ENCODE measurements at places on chromosomes 5 and 9.

DNA sequence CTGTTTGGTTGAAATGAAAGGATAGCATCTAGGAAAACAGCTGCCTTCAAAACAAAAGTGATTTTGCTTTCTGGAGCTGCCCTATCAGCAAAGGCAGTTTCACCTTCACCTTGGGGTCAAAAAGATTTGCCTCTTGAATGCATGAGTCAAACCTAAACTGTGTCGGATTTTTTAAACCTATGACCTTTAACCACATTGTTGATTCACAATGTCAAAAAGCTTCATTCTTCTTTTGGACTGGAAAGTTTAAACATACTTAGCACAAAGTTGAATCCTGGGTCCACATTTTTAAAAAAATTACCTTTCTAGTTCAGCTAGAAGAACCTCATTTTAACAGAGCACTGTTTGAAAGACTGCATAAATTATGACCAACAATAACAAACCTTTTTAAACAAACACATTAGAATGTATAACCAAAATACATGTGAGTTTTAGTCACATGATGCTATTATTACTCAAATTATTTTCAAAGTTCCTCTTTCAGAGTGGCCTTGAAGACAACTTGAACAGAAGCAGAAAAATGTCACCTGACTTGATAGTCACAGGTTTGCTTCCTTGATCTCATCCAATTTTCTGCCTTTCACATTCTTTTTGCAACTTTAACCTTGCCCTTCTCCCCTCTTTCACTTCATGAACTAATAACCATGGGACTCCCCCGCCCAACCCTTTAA lies 109.7 kb upstream of the LHFPL2 start:
- no peak for DNase-seq

GRCh38 chr5:111200828-111201227 lies 23.4 kb upstream of the CAMK4 start:
- no peak for DNase-seq

GRCh38 chr9:108056084-108056804 lies 566.7 kb upstream of the KLF4 start:
- no peak for DNase-seq

DNA sequence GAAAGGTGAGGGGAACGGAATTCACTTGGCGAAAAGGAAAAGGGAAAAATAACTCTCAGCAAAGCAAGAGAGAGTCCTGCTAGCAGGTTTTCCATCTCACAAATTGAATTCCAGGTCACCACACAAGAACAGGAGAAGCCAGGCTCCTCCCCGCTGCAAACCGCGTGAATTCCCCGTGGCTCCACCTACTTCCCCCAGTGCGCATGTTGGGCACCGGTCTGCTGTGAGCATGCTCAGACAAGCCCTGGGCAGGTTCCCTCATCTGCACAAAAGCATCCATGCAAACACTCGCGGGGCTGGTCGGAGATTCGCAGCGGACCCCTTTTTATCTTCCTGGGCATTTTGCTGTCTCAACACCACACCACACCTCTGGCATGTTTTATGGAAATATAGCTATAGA lies 58.5 kb upstream of the S1PR3 start:
- DNase-seq, result peak; percentile 2

DNA sequence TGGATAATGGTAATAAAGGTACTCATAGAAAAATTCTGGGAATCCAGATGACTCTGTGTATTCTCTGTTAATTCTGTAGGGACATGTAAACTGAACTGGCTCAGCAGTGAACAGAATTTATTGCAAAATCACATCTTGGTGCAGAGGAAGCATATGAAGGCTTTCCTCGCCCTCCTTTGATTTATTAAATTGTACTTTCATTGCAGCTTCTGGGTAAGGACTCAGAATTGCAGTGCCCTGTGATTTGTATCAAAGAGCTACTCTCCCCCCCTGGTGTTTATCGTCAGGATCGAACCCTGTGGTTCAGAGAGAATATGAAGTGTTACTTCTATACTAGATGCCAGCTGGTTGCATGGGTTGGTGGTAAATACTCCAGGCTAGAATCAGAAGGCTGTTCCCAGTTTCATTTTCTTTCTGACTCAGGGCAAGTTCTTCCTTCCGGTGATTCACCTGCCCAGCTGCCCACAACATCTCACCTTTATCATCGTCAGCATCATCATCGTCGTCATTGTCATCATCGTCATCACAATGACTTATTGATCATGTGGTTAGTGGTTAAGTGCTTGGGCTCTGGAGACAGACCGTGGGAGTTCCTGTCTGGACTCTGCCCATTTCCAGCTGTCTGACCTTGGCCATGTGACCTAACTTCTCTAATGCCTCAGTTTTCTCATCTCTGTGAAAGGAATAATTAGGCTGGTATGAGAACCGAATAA lies 238.8 kb downstream of the ARHGAP26 start:
- no peak for DNase-seq

- no peak for DNase-seq
Measured at GRCh38 chr9:133339641-133340040, 3.7 kb upstream of the SURF6 start.

GRCh38 chr9:25677301-25678146 lies 720 bp downstream of the TUSC1 start:
- DNase-seq, result peak; percentile 40

DNA sequence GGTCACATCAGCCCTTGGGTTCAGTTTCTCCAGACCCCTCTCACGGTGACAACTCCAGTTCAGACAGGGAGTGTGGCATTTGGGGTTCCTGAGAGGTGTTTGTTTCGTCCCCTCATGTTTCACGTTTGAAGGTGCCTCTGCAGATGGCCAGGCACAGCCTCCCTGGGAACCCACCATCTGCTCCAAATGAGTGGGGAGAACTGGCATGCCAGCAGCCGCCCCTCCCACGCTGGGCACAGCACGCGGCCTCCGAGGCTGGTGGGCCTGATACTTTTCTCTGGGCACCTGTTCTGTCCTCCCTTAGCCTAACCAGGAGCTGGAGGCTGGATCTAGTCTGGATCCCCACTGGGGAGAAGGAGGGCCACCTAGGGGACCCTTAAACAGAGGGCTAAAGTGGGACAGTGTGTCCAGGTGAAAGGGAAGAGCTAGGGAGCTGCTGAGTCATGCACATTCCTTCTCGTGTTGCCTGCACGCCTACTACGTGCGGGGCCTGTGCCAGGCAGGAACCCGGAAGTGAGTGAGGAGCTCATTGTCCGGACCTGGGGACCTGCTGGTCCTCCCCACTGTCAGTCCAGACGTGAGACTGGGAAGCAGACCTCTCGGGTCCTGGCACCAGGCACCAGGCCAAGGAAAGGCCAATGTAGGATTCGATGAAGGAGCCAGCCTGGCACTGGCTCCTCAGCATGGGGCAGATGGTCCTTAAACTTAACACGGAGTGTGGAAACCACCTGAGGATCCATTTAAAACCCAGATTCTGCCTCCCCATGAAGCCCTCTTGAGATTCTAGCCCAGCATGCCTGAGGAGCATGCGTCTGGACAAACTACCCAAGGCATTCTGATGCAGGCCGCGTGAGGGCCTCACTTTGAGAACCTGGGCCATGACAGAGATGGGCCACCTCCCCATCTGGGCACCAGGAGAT lies 11.7 kb downstream of the DNM1 start:
- no peak for DNase-seq
